ENCODE measurements at places on chromosomes 4 and X.

- no peak for DNase-seq
Observed at GRCh38 chr4:117421706-117422105, 336.3 kb upstream of the TRAM1L1 start.

DNA sequence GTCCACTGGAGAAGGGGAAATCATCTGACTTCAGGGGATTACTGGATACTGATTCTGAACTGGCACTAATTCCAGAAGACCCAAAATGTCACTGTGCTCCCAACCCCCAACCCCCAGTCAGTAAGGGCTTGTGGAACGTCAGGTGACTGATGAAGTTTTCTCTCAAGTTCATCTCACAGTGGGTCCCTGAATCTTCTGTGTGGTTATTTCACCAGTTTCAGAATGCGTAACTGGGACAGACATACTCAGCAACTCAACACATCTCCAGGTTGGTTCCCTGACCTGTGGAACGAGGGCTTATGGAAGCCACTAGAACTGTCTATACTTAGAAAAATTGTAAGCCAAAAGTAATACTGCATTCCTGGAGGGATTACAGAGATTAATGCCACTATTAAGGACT lies 45.3 kb downstream of the DDX60L start:
- no peak for DNase-seq

GRCh38 chrX:131187206-131187605 lies 101.9 kb downstream of the IGSF1 start:
- DNase-seq = no peak

GRCh38 chrX:13763489-13763888 lies 28.9 kb downstream of the OFD1 start:
- no peak for DNase-seq

DNA sequence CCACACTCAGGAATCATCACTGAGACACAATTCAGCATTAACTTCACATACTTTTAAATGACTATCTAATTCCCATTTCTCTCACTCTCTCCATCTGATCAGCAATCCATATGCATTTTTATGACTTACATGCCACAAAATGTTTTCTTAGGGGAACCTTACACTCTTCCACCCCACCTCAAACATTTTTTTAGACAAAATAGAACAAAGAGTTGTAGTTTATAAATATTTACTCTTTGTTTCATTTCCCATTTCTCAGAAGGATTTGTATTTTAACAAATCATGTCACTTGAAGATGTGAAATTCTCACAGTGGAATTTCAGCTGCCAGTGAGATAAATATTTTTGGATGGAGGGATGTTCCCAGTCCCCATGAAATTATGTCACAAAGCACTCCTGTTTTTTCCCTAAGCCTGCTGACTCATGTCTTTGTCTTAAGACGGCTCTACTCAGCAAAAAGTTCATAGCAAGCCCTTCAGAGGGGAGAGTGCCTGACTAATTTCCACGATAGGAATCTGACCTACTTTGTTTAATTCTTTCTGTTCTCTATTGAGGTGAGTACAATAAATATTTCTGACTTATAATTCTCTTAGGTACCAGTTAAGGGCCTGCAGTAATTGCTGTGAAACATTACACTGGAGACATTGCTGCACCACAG lies 257.7 kb downstream of the THOC2 start:
- DNase-seq = peak; percentile 27

- DNase-seq = no peak
Observed at GRCh38 chr4:4857809-4858508, 1.5 kb upstream of the MSX1 start.

- no peak for DNase-seq
Observed at GRCh38 chrX:3345281-3346191, 916 bp downstream of the MXRA5 start.

- no peak for DNase-seq
Observed at GRCh38 chr4:139647184-139647583, 18.4 kb upstream of the MGST2 start.

DNA sequence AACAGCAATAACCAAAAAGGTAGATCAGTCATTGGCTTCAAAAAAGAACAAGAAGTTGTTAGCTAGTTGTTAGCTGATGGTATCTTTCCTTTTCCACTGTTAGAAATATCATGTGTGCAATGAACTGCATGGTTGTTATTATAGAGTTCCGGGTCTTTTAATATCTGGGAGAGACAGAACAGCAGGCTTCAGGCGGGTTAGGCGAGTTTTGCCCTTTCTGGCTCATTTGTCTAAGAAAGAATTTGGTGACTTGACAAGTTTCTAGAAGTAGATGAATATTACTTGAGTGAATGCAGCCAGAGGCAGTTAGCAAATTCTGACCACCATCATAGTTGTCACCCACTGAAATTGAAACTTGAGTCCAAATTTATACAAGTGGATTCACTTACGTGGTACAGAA lies 88.9 kb upstream of the MID1 start:
- no peak for DNase-seq

- DNase-seq = peak; percentile 22
Observed at GRCh38 chr4:88054901-88055300, 47.5 kb downstream of the PKD2 start.

DNA sequence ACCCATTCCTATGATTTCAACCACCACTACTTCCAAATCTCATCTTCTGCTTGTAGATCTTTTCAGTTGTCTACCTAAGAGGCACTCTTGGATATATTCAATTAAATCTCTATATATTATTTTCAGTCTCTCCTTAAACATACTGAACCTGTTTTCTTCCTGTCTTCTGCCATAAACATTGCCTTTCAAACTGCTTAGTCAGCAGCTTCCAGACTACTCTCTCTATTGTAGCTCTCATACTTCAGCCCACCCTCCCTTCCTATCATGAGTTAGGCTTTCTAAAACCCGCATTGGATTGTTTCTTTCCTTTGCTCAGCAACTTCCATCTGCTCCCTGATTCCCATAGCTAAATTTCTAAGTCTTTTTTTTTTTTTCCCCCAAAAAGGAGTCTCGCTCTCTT lies 4.5 kb downstream of the AP1AR start:
- no peak for DNase-seq

DNA sequence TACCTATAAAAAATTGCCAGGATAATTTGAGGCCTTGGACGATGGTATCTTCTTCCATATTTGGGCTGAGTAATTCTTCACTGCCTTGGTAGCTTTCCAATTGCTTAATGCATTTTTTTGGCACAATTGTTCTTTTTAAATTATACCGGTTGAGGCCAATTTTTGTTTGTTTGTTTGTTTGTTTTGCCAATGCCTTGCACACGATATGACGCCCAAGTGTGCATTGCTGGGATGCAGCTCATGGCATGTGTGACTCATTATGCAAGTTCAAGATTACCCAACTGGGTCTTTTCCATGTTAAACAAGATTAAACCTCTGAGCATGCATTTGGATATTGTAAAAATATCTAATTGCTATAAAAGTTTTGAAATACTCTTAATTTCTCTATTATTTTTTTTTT lies 71.1 kb upstream of the KCNIP4 start:
- DNase-seq = no peak

GRCh38 chr4:93870876-93871458 lies 42.4 kb downstream of the ATOH1 start:
- no peak for DNase-seq

GRCh38 chr4:8106451-8107025 lies 52.1 kb downstream of the ABLIM2 start:
- no peak for DNase-seq

DNA sequence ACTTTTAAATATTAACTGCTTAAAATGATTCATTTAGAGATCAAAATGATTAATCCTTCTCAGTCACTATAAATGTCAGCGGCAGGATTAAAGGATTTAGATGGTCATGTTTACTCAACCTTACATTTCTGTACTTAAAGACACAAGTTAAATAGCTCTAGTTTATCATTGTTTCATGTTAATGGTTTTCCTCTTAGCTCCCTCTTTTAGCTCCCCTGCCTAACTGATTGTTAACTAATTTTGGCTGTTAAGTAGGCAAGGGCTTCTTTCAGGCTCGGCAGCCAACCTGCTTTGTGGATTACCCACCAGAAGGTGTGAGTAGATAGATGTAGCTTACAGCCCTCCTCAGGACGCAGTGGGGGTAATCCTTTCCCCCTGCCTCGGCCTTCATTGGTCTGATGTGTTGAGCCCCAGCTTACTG lies 96.0 kb downstream of the TENM3 start:
- no peak for DNase-seq

DNA sequence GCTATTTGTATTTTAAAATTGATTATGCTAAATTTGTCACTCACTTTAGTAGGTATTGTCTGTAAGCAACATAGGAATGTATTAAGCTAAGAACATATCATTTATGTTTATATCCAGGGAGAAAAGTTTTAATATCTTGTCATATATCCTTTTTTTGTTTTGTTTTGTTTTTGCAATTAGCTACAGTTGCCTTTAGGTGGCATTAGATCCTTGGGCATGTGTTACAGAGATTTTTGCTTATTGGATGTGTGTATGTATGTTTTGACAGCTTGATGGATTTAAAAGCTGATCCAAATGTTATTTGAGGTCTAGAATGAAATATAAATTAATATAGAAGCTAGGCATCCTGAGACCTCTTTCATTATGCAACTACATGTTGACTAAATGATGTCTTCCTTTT lies 36.1 kb upstream of the OTUD4 start:
- DNase-seq = peak; percentile 66

GRCh38 chrX:39550795-39551361 lies 546.9 kb downstream of the BCOR start:
- DNase-seq = no peak

GRCh38 chr4:142858446-142858845 lies 12.3 kb upstream of the INPP4B start:
- DNase-seq = no peak

GRCh38 chr4:43918377-43918776 lies 530.2 kb downstream of the KCTD8 start:
- DNase-seq = no peak

GRCh38 chrX:15404401-15405096 lies 20.3 kb upstream of the VEGFD start:
- no peak for DNase-seq

- DNase-seq = no peak
Observed at GRCh38 chr4:53967986-53968385, 96.4 kb downstream of the CHIC2 start.

- no peak for DNase-seq
Observed at GRCh38 chrX:56994375-56995270, 718 bp downstream of the SPIN3 start.

DNA sequence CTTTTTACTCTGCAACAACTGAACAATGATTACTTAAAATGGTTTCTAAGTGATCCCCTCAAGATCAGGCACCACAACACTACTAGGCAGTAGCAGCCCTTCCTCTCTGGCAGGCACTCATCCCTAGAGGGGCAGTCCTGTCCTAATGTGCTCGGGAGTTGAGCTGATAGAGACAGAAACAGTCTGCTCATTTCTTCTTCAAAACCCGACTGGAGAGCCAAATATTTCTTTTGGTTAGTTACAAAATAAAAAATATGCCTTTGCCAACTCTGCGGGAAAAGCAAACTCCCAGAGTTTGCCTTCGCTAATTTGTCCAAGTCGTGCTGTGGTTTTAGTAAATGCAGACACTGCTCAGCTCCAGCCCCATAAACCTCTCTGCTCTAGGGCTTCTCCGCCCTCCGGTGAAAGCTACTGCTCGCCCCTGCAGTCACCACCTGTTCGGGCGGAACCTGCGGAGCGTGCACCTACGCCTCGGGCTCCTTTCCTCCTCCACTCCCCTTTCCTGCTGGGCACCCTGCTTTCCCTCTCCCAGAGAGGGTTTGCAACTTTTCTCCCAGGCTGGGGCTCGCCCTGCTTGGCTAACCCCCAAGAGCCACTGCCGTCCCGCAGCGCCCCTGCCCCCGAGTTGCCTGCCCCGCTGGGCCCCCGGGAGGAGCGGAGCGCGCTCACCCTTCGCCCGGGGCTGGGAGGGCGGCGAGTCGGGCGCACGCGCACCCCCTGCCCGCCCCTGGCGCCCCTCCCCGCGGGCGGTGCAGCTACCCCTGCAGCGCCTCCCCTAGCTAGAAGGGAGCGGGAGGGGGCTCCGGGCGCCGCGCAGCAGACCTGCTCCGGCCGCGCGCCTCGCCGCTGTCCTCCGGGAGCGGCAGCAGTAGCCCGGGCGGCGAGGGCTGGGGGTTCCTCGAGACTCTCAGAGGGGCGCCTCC lies at the start of gene NPNT:
TSS of gene NPNT (plus strand) at position 812 of the 923 bp plus-strand sequence. CDS start 182 bp downstream, outside the sequence.
- DNase-seq = no peak

DNA sequence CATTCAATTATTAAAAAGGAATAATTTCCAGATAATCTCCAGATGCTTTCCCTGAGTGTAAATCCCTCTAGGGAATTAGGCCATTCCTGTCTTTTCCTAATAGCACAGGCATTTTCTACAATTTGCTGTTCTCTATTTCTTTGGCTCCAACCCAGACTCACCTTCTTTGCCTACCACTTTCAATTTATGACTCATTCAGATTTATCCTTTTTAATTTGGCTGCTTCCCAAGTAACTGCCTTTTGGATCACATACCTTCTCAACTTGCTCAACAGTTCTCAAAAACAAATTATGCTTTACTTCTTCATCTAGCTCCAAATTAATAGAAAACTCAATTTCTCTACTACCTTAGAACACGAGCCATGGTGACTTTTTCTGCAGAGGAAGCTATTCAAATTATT lies 1166.3 kb upstream of the PCDH7 start:
- DNase-seq = no peak

GRCh38 chr4:16591272-16591826 lies 307.1 kb downstream of the LDB2 start:
- DNase-seq = no peak

GRCh38 chr4:124278477-124278876 lies 434.1 kb downstream of the ANKRD50 start:
- peak; percentile 66 for DNase-seq

GRCh38 chr4:150348079-150348478 lies 233.9 kb upstream of the MAB21L2 start:
- peak; percentile 10 for DNase-seq

DNA sequence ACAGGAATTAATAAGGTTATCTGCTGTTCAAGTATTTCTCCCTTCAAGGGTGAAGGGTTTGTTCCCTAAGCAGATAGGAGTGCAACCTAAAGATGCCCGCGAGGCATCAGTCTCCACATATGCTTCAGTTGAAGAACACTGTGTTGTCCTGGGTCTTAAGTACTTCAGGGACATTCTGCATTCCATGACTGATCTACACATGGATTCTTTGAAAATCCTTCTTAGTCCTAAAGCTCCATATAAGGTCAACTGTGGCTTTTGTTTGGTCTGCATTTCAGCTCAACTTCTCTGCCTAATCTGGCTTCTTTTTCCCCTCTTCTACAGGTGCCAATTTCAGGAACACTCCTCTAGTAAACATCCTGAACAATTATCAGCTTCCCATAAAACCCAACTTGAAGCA lies 21.8 kb upstream of the CTSO start:
- no peak for DNase-seq

GRCh38 chrX:21870494-21870893 lies 14.7 kb downstream of the YY2 start:
- no peak for DNase-seq

GRCh38 chr4:3290476-3290875 lies 2.3 kb upstream of the RGS12 start:
- DNase-seq = no peak

- no peak for DNase-seq
Observed at GRCh38 chr4:2624782-2625530, 88.5 kb downstream of the FAM193A start.

- DNase-seq = no peak
Observed at GRCh38 chr4:153969542-153969941, 180.7 kb upstream of the SFRP2 start.

GRCh38 chrX:115449742-115450141 lies 111.2 kb upstream of the PLS3 start:
- peak; percentile 13 for DNase-seq
